Aorta (tissue), 5 donors: ENCODE measurements at places on chromosomes 3 and 15.

DNA sequence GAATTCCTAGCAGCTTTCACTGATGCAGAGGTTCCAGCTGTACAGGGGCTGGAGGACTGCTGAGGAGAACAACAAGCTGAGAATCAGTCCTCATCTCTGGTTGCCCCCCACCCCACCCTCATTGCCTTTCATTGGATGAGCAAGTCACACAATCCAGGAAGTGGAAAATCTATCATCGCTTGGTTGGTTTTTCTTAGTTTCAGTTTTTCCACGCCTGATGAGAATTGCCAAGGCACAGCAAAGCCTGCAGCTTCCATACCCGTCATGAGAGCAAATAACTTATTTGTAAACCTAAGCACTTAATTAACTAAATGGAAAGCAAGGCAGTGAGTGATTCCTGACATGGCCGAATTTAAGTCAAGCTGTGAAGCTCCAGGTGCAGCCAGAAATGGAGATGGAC is 21.4 kb upstream of the LIPC start:
- no peak for DNase-seq

- DNase-seq, result peak; percentile 96
These were observed 4.4 kb upstream of the SYNM start for GRCh38 chr15:99100245-99101173.

DNA sequence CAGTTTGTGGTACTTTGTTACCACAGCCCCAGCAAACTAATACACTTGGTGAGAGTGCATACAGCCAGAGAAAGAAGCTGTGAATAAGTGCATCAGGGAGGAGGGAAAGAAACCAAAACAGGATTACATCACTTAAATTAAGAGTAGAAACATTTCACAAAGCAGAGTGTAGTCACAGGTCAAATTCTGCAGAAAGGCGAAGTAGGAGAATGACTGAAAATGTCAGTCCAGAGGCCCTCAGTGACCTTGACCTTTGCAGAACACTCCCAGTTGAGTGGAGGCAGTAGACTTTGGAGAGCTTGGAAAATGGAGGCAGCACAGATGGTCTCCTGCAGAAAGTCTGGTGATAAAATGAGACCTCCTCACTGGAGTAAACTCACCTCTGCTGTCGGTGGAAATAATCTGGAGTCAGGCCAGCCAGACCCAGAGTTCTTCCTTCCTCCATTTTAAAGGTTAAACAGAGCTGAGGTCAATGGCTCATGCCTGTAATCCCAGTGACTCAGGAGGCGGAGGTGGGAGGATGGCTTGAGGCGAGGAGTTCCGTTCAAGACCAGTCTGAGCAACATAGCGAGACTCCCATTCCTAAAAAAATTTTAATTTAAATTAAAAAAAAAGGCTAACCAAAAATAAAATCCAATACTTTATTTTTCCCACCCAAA is 5.0 kb downstream of the CD86 start:
- DNase-seq, result no peak

DNA sequence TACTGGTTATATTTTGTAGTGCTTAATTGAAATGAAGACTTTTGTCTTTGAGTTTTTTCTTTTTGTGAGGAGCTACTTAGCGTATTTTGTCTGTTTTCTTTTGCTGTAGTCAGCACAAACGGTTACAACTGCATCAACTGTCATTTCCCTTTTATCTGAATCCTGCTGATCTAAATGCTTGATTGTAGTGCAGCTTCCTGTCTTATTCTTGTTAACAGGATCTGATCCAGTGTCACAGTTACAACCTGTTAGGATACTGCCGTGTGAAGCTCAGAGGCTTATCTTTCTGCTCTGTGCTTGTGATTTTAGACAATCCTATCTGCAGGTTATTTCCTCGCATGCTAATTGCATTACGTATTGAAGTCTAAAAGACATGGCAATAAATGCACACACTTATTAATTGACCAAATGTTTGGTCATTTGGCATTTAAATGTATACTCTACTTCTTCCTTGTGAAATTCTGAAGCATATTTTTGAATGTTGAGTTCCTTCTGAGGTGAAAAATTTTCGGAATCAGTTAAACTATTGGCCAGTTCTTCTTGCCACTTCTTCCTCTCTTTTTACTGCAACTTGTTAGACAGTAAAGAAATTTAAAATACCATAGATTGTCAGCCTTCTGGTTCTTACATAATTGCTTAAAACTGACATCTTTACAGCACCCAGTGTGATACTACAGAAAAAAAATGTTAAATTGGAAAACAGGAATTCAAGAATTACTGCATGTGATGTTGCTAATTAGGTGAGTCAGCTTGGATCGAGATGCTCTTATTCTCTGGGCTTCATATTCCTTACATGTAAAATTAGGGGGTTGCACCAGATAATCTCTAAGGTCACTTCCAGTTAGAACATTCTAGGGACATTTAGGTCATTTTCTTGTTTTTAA is 168.2 kb downstream of the MBNL1 start:
- no peak for DNase-seq

DNA sequence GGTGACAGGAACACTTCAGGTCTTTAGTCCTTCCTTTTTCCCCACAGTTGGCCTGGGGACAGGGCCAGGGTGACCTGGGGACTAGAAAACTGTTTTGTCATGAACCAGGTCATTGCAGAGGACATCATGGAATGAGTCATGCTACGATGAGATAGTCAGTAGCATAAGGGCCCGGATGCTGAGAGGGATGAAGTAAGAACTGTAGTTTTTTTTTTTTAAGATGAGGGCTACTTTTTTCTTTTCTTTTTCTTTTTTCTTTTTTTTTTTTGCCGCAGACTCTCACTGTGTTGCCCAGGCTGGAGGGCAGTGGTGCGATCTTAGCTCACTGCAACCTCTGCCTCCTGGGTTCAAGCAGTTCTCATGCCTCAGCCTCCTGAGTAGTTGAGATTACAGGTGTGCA is 8.0 kb downstream of the MAP2K5 start:
- DNase-seq, result no peak

DNA sequence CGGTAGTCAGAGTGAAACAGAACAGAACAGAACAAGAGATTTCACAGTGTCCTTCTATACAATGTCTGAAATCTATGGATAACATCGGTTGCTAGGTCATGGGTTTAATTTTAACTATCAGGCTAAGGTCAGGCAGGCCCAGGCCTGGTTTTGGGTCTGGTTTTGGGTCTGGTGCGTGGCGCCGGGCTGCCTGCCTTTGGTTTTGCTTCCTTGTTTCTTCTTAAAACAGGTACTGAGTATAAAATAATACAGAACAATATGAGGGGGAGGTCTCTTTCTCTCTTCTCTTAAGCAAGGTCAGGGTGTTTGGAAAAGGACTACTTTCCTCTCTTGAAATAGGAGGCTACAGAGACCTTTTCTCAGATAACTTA is 1.4 kb downstream of the AEN start:
- no peak for DNase-seq

DNA sequence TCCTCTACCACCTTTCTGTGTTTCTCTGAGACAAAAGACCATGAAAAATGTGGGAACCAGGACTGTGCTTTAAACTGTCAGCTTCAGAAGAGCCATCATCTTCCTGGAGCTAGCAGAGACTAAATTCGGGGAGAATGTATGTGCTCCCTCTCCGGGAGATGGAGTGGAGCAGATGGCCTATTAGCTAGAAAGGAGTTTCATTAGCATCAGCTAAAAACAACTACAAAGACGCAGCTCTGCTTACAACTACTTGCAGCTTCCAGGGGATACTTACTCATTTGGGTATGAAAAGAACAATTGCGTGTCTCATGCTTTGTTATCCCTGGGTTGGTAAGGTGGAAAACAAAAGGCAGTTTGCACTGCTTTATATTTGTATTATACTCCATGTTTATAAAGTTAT is 159.6 kb downstream of the MFSD1 start:
- no peak for DNase-seq

DNA sequence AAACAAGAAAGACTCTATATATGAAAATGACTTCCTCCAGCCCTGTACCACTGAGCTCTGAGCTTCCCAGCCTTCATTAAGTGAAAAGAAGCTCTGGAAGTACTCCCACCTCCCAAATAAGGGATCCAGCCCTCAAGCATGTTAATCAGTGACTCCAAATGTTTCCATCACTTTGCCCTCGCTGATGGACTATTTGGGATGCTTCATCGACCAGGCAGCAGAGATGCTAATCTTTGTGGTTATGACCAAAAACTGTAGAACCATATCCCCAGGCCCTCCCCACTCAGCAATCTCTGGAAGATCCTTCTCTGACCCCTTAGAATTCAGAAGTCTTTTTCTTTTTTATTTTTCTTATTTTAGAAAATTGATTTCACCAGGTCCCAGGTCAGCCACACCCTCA is 2.3 kb upstream of the CTDSPL start:
- no peak for DNase-seq

- DNase-seq, result no peak
These were observed 5.0 kb downstream of the CHCHD4 start for GRCh38 chr3:14119651-14120050.

- peak; percentile 28 for DNase-seq
These were observed 104.2 kb downstream of the CORO2B start for GRCh38 chr15:68683026-68683425.

- no peak for DNase-seq
These were observed 6.6 kb downstream of the DUOX1 start for GRCh38 chr15:45136378-45136764.

DNA sequence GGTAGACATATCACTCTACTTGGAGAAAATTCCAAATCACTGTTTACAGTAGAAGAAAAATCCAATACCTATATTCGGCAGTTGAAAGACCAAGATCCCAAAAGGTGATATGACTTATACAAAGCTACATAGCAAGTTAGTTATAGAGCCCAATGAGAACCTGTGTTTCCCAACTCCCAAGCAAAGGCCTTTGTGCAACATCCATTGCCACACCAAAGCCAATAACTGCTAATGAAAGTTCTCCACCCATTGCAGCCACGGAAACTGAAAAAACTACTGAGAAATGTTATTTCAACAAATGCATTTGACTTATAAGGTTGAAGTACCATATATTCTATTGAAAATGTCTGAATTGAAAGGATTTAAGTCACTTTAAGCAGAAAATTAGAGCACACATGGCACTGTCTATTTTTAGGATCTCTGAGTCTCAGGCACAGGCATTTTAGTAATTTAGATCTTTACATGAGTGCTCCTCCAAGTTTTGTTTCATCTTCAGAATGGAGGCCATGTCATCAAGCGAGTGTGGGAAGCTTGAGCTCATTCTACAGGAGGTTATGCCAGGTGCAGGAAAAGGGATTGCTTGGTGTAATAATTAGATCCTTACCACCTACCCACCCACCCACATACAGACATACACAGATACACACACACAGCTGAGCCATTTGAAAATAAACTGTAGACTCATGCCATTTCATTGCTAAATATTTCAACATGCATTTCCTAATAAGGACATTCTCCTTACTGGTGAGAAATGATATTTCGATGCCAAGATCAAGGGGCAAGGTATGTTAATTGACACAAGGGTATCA is 19.7 kb upstream of the ANO10 start:
- DNase-seq, result no peak

DNA sequence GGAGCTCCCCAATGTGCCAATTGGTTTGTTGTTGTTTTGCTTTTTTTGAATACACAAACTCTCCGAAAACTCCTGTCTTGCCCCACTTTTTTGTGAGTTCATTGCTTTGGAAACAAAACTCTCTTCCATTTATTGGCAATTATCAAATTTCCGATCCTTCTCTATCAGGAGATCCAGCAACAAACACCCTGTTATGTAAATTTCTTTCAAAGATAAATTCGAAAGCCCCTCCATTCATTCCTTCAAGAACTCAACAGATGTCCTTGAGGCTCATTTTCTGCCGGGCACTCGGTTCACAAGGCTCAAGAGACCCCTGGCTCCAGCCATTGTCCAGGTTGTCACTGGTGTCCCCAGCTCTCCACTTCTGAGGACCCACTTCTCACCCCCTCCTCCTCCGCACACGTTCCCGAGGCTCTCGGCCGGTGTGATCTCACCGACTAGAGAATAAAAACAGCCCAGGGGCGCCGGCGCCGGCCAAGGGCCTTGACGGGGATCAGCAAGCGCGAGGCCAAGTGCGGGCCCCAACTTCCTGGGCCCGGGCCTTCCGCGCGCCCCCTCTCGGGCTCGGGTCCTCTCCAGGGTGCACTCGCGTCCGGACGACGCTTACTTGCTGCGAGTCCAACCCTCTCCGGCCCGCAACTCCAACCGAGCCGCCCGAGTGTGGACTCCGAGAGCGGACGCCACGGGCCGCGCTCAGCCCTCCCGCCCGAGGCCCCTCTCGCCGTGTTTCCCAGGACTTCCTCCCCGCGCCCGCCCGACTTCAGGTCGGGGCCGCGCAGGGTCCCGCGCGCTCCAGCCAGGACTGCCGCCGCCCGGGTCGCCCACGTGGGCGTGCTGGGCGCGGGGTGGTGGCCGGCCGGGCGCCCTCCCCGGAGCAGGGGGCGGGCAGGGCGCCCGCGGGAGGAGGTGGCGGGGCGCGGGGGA is 533 bp upstream of the SMAD3 start:
- DNase-seq, result no peak

GRCh38 chr3:131485119-131485518 is 17.7 kb downstream of the MRPL3 start:
- no peak for DNase-seq

DNA sequence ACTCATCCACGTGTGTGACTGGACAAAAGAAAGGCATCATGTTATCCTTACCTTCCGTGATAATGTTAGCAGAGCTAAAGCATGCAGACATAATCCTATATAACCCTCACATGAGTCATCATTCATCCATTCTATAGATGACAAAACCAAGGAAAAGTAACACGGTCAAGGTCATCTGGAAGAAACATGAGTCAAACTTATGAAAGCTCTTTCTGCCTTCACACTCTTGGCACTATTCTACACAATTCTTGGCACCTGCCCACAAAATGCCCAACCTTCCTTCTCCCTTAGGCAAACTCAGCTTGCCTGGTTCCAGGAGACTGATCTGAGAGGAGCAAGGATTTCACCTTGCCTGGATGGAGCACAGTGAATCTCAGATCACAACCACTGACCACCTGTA is 66.9 kb downstream of the PRICKLE2 start:
- no peak for DNase-seq
